Psoas muscle (tissue), 8 donors: ENCODE measurements at places on chromosomes 2 and 18. TPM values are rescaled to one million over a fixed set of nuclear protein-coding genes. Genes with fewer than 3 reads are reported as not detected.

MDH1B gene
- 0.34 TPM for total RNA-seq

GRCh38 chr2:59068255-59068654 is 827.1 kb upstream of the FANCL start:
- no peak for DNase-seq

GRCh38 chr18:55000529-55000928 is 41.3 kb upstream of the CCDC68 start:
- no peak for DNase-seq

GRCh38 chr2:11773111-11773510 is 26.7 kb downstream of the LPIN1 start:
- DNase-seq, result no peak

DNA sequence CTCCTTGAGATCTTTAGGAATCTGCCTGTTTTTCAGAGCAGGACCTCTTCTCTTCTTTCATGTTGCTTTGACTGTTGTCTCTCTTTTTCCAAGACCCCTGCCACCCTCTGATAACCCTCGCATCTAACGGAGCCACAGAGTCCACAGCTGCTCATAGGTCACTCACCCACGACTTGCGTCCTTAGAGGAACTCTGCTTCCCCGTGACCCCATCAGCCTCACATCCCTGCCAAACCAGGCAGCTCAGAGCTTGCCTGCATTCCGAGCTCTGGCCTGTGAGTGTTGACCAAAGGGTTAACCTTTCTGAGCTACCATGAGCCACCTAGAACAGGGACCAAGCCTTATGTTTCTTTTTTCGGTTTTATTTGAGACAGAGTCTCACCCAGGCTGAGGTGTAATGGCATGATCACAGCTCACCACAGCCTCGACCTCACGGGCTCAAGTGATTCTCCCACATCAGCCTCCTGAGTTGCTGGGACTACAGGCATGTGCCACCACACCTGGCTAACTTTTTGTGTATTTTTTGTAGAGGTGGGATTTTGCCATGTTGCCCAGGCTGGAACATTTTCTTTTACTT is 36.4 kb downstream of the CABLES1 start:
- DNase-seq, result no peak
